ENCODE measurements at places on chromosomes 6 and 20.

GRCh38 chr6:25652007-25652515 is at the start of gene SCGN:
SCGN (plus strand) TSS chr6:25652215; CDS start chr6:25652404, 189 bp downstream.
- peaks cover 7% of the 10 kb centered on the region for H3K4me1 ChIP-seq
- DNase-seq = peak; percentile 88
- no peaks in the 10 kb centered on the region for H3K36me3 ChIP-seq
- H3K27me3 ChIP-seq = peaks cover 72% of the 10 kb centered on the region

GRCh38 chr20:32476684-32477593 is 108.2 kb downstream of the NOL4L start:
- no peak for DNase-seq
- peaks cover 6% of the 10 kb centered on the region for H3K36me3 ChIP-seq
- peak overlapping the region; percentile 78 for H3K4me3 ChIP-seq

- H3K36me3 ChIP-seq = peaks cover 9% of the 10 kb centered on the region
- DNase-seq = no peak
- peaks cover 25% of the 10 kb centered on the region for H3K4me1 ChIP-seq
- H3K4me3 ChIP-seq = no peak overlapping the region
- H3K27ac ChIP-seq = peak overlapping the region; percentile 65
Measured at GRCh38 chr20:10761786-10762185, 88.0 kb upstream of the JAG1 start.

- H3K4me3 ChIP-seq = no peak overlapping the region
- peaks cover 3% of the 10 kb centered on the region for H3K27me3 ChIP-seq
- DNase-seq = no peak
- peaks cover 31% of the 10 kb centered on the region for H3K36me3 ChIP-seq
Measured at GRCh38 chr20:3304456-3304855, 65.5 kb upstream of the SLC4A11 start.

All from nephron progenitor cell (in vitro differentiated cells).